ENCODE measurements at places on chromosomes 1 and 21.

- no peak for DNase-seq
Observed at GRCh38 chr1:209650454-209650853, 1.8 kb downstream of the LAMB3 start.

DNA sequence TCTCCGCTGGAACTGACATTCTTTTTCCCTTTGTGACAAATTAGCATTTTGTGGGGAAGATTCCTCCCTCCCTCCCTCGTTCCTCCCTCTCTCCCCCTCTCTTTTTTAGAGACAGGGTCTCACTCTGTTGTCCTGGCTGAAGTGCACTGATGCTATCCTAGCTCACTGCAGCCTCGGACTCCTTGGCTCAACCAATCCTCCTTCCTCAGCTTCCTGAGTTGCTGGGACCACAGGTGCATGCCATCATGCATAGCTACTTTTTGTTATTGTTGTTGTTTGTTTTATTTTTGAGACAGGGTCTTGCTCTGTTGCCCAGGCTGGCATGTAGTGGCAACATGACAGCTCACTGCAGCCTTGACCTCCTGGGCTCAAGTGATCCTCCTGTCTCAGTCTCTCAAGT, 6.8 kb upstream of the SKI start:
- no peak for DNase-seq

- no peak for DNase-seq
Observed at GRCh38 chr1:170853302-170853701, 82.0 kb upstream of the MROH9 start.

- no peak for DNase-seq
Observed at GRCh38 chr1:11341901-11342552, 69.0 kb downstream of the UBIAD1 start.

- no peak for DNase-seq
Observed at GRCh38 chr1:67214420-67215174, 48.3 kb downstream of the IL23R start.

- peak; percentile 95 for DNase-seq
Observed at GRCh38 chr1:9233241-9233941, 1.2 kb upstream of the H6PD start.

DNA sequence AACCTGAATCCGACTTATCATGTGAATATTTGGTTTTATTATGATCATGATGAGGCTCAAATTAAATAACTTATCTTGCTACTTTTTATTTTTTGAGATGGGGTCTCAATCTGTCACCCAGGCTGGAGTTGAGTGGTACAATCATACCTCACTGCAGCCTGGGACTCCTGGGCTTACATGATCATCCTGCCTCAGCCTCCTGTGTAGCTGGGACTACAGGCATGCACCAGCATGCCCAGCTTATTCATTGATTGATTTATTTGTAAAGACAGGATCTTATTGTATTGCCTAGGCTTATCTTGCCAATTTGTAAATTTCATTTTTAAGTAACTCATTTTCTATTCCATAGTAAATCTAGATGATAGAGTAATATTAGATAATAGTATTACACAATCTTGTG, 84.3 kb downstream of the COL11A1 start:
- no peak for DNase-seq

GRCh38 chr1:29628190-29628589, 391.9 kb downstream of the PTPRU start:
- no peak for DNase-seq

GRCh38 chr1:59422921-59423575, 126.2 kb downstream of the FGGY start:
- peak; percentile 93 for DNase-seq

All from suprapubic skin (tissue), 4 donors.